ENCODE measurements at places on chromosomes 2 and 18.

- no peak for DNase-seq
Observed at GRCh38 chr18:62999392-62999791, 284.1 kb downstream of the PHLPP1 start.

- DNase-seq: no peak
Observed at GRCh38 chr2:31770741-31771140, 190.0 kb upstream of the SRD5A2 start.

DNA sequence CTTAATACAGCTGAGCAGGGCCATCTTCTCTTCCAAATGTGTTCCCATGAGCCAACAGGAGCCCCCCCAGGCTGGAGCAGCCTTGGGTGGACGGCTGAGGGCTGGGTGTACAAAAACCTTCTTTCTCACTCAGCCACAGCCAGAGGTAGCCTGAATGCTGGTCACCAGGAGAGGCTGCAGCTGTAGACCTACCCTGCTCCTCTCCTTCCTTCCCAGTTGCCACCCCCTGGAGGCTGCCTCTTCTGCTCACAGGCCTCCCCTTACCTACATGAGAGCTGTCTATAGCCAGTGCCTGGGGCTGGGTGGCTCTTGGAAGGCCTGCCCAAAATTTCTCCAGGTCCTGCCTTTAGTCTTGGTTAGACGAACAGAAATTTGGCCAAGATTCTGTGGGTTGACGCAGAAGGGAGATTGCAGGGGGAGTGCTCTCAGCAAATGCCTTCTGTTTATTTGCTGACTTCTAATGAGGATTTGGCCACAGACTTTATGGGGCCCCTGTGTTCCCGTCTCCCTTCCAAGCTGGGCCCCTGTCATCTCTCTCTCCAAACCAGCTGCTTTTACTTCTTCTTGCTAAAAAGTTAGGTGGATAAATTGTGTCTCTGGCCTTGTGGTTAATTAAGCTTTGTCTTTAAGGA is 18.3 kb downstream of the CELF4 start:
- DNase-seq: no peak

GRCh38 chr2:151367571-151367970 is 10.2 kb downstream of the TNFAIP6 start:
- DNase-seq: no peak

DNA sequence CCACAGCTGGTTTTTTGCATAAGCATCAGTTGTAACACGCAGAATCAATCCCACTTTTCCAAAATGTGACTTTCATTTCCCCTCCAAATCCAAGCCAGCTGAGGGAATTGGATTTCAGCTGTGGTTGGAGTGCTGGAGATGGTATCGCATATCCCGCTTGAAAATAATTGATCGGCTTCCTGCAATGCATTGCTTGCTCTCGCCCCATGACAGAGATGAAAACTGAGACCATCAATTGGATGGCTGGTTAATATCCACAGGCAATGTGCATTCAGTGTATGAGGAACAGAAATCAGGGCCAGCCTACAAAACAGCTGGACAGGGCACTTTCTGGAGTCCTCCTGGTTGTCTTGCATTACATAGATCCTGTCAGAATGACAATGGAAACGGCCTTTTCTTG is 135.3 kb downstream of the MAIP1 start:
- DNase-seq: no peak

GRCh38 chr2:31980674-31981356 is 30.0 kb downstream of the MEMO1 start:
- no peak for DNase-seq

GRCh38 chr18:55627007-55627406 is 39.0 kb upstream of the TCF4 start:
- no peak for DNase-seq

DNA sequence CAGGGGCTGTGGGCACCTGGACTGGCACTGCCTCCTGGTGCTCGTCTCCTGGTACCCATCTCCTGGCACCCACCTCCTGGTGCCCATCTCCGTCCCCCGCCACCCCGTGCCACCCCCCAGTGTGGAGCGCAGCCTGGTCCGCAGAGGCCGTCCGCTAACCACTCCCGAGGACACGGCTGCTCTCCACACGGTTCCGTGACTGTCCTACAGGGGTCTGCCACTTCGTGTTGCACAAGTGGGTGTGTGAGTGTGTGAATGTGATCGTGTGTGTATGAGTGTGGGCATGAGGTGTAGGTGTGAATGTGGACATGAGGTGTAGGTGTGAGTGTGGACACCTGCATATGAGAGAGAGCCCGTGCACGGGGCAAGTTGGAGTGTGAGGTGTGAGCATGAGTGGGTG is 119.4 kb upstream of the HS6ST1 start:
- no peak for DNase-seq

GRCh38 chr2:126527836-126528490 is 128.0 kb upstream of the GYPC start:
- peak; percentile 48 for DNase-seq

- DNase-seq: no peak
Observed at GRCh38 chr2:196166876-196167275, 4.5 kb downstream of the STK17B start.

DNA sequence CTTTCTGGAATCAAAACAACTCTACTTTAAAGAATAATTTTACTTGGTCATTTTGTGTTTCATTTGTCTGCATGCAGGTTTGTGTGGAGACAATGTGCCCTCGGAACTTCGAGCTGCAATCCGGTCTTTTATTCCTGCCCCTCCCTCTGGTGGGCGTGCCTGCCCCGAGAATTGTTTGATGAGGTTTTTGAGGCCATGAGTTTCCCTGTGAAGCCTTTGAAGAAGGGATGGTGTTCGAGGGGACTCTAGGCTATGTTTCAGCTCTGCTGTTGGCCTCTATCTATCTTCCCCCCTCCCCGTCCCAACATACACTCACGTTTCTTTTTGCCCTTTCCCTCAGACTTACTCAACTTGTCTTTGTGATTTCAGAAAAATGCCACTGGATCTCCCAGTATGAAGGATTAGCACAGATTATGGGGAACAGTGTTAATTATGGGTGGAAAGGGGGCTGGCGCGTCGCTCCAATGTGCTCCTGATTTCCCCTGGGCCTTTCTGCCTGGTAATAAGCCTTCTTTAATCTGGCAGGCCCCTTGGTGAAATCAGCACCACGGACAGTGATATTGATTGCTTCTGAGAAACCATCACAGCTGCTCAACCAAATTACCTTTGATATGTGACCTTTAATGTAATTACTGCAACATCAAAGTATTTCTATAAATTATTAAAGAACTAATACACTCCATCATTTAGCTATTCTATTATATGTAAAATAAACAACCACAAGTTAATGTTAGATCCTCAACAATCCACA is 82.2 kb downstream of the CELF4 start:
- no peak for DNase-seq
